ENCODE measurements at places on chromosomes 5 and 9. TPM values are rescaled to one million over a fixed set of nuclear protein-coding genes. Genes with fewer than 3 reads are reported as not detected.

DNA sequence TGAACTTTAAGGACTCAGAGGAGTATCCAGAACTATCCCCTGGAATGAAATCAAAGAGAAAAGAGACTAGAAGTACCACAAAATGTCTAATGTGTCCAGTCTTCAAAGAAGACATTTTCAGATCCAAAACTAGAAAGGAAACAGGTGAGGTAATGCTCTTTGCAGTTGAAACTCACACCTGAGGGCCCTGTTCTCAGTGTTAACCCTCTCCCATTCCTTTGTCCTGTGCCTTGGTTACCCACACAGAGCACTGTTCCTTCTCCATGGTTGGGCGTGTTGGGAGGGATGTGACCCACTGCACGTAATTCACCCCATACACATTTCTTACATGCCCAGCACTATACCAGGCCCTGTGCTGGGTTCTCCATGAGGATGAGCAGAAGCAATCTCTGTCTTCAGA, 21.3 kb downstream of the MSANTD3 start:
- H3K4me3 ChIP-seq, result no peak overlapping the region
- H3K27ac ChIP-seq, result no peak overlapping the region
- H3K36me3 ChIP-seq, result peaks cover 32% of the 10 kb centered on the region
- DNase-seq, result no peak
- no peaks in the 10 kb centered on the region for H3K4me1 ChIP-seq
- H3K27me3 ChIP-seq, result no peaks in the 10 kb centered on the region

DNA sequence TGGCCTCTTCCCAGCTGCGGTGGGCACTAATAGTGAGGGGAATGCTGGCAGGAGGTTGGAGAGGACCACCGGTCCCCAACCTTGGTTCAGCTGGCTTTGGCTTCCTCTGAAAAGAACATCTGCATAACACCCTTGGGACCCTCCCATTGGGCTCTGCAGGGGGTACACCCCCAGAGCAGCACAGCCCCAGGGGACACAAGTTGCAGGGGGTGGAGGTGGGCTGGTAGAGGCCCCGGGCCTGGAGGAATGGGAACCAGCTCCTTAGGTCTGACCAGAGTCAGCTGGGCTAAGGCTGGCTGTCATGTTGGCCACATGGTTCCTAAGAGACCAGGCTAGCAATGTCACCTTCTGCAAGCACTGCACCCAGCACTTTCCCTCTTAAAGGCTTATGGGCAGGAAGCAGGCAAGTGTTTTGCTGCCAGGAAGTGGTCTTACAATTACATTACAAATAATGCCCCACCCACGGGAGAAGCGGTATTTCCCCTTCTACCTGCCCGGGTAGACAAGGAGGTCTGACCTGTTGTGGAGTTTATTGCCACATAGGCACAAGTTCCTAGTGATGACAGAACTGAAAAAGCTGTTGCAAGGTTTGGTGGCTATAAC, 18.1 kb downstream of the GCNT4 start:
- H3K4me1 ChIP-seq, result no peaks in the 10 kb centered on the region
- no peak overlapping the region for H3K27ac ChIP-seq
- no peak for DNase-seq
- no peaks in the 10 kb centered on the region for H3K36me3 ChIP-seq
- no peak overlapping the region for H3K4me3 ChIP-seq

DNA sequence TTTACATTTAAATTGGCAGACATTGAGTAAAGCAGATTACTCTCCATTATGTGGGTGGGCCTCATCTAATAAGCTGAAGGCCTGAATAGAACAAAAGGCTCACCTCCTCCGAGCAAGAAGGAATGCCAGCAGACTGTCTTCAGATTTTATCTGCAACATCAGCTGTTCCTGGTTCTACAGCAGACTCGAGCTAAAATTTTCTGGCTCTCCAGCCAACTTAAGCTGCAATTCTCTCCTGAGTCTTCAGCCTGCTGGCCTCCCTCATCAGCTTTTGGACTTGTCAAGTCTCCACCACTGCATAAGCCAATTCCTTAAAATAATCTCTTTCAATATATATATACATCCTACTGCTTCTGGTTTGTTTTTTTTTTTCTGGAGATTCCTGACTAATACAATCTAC, 12.5 kb downstream of the TRPM3 start:
- H3K4me3 ChIP-seq, result no peak overlapping the region
- H3K4me1 ChIP-seq, result no peaks in the 10 kb centered on the region
- no peaks in the 10 kb centered on the region for H3K27me3 ChIP-seq
- H3K36me3 ChIP-seq, result no peaks in the 10 kb centered on the region
- no peak overlapping the region for H3K27ac ChIP-seq

DNA sequence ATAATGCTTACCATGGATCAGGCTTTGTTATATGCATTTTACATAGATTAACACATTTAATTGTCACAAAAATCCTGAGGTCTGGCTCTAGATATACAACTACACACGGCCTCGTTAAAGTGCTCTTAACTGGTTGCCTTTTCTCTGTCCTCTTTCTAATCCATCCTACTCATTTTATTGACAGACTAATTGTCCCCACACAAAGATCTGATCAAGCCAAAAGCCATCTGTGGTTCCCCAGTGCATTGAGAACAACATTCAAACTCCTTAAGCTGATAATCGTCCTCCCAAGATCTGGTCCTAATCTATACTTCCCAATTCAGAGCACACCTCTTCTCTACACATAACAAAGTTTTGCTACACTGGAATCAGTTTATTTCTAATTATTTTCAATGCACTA, 23.9 kb upstream of the PPP2R2B start:
- H3K4me1 ChIP-seq, result no peaks in the 10 kb centered on the region
- no peak for DNase-seq
- H3K27ac ChIP-seq, result no peak overlapping the region
- H3K4me3 ChIP-seq, result no peak overlapping the region

GRCh38 chr5:149724130-149724840, 5.8 kb upstream of the PPARGC1B start:
- no peaks in the 10 kb centered on the region for H3K27me3 ChIP-seq
- H3K36me3 ChIP-seq, result no peaks in the 10 kb centered on the region
- H3K4me1 ChIP-seq, result peaks cover 22% of the 10 kb centered on the region
- H3K27ac ChIP-seq, result no peak overlapping the region
- no peak overlapping the region for H3K4me3 ChIP-seq

- peaks cover 26% of the 10 kb centered on the region for H3K4me1 ChIP-seq
- no peak for DNase-seq
- no peaks in the 10 kb centered on the region for H3K27me3 ChIP-seq
- no peak overlapping the region for H3K27ac ChIP-seq
- H3K4me3 ChIP-seq, result no peak overlapping the region
- no peaks in the 10 kb centered on the region for H3K36me3 ChIP-seq
Measured at GRCh38 chr5:61419106-61419505, 87.0 kb downstream of the ZSWIM6 start.

Gene CTXN3
- not detected for total RNA-seq

Gene MEGF10
- total RNA-seq, result 0.23 TPM

GRCh38 chr5:149048811-149049210, 14.1 kb downstream of the SH3TC2 start:
- H3K4me1 ChIP-seq, result peaks cover 11% of the 10 kb centered on the region
- H3K36me3 ChIP-seq, result no peaks in the 10 kb centered on the region
- no peak overlapping the region for H3K4me3 ChIP-seq
- H3K27ac ChIP-seq, result no peak overlapping the region

- H3K27ac ChIP-seq, result no peak overlapping the region
- no peak overlapping the region for H3K4me3 ChIP-seq
- H3K4me1 ChIP-seq, result no peaks in the 10 kb centered on the region
Measured at GRCh38 chr5:179153921-179154345, 93.8 kb downstream of the ZNF354C start.

- peak; percentile 16 for DNase-seq
- H3K27me3 ChIP-seq, result peaks cover 5% of the 10 kb centered on the region
- no peaks in the 10 kb centered on the region for H3K36me3 ChIP-seq
- peak within 1 kb of the TSS; percentile 76 for H3K4me3 ChIP-seq
- peak within 1 kb of the TSS; percentile 78 for H3K27ac ChIP-seq
Measured at GRCh38 chr9:86098824-86099700, at the start of gene GOLM1. GOLM1 (minus strand) TSS chr9:86099558; CDS start chr9:86079320, 20,238 bp downstream.

Gene TMOD1
- 184 TPM for total RNA-seq

DNA sequence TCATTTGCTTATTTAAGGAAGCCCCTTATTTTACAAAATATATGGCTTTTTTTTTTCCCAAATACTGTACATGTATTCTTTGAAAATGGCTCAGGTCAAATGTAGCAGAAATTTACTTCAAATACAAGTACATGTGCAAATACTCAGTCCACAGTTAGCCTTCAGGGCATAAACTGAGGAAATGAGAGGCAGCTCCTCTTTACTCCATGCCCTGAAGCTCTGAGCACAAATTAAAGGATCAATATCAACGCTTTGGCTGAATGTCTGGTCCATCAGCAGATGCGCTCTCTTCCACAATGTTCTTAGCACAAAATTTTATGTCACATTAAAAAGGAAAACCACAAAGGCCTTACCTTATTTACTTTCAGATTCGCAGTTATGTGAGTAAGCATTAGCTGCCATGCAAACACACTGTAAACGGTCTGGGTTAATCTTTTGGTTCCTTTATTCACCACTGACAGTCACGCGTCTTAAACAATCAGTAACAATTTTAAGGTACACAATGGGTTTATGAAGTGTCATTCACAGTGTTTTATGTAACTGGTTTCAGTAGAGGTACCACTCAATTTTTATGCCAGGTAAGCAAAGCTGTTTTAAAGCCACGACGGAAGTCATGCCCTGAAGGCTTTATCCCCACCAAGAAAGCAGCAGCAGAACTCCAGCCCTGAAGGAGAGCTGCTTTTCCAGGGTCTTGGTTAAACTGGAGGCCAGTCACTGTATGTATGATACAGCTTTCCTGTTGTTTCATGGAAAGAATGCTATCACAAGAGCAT, 103.4 kb downstream of the OTULIN start:
- no peaks in the 10 kb centered on the region for H3K4me1 ChIP-seq
- no peak overlapping the region for H3K4me3 ChIP-seq
- H3K27ac ChIP-seq, result no peak overlapping the region
- H3K36me3 ChIP-seq, result no peaks in the 10 kb centered on the region
- no peaks in the 10 kb centered on the region for H3K27me3 ChIP-seq

DNA sequence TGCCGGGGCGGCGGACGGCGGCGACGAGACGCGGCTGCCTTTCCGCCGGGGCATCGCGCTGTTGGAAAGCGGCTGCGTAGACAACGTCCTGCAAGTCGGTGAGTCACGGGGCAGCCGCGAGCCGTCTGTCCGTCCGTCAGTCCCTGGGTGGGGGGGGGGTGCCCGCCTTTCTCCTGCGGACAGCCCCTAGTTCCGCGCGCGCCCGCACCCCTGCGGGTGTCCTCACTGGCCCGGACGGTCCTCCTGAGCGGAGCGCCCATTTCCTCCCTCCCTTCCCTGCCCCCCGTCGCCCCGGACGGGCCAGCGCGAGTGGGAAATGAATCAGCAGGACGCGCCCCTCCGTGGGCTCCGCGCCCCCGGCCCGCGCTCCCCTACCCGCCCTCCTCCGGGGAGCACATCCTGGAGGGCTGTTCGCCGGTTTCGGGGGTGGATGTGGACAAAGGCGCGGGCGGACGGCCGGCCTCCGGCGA, 828 bp downstream of the ZSWIM6 start:
- DNase-seq, result peak; percentile 52
- H3K27me3 ChIP-seq, result no peaks in the 10 kb centered on the region
- peak overlapping the region; percentile 82 for H3K27ac ChIP-seq
